ENCODE measurements at places on chromosomes 6 and 20.
A peak's percentile ranks its signal among the peaks of the same experiment; 100 is the strongest.

DNA sequence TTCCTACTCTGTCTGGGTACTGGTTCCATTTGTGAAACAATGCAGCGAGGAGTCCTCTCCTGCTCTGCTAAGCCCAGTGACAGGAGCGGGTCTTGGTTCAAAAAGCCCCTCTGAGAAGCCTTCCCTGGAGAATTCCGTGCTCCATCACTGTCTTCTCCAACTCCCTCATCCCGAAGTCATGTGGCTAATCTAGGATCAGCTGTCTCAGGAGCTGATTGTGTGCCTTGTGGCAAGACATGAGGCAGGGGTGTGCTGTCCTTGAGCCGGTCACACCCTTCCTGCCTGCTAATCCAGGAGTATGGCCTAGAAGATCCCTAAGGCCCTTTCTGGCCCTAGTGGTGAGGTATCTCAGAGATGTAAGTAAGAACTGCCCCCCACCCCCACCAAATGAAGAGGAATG lies 72.0 kb downstream of the EFCAB8 start:
- H3K27ac ChIP-seq, result no peak overlapping the region
- no peaks in the 10 kb centered on the region for H3K36me3 ChIP-seq
- DNase-seq, result no peak

DNA sequence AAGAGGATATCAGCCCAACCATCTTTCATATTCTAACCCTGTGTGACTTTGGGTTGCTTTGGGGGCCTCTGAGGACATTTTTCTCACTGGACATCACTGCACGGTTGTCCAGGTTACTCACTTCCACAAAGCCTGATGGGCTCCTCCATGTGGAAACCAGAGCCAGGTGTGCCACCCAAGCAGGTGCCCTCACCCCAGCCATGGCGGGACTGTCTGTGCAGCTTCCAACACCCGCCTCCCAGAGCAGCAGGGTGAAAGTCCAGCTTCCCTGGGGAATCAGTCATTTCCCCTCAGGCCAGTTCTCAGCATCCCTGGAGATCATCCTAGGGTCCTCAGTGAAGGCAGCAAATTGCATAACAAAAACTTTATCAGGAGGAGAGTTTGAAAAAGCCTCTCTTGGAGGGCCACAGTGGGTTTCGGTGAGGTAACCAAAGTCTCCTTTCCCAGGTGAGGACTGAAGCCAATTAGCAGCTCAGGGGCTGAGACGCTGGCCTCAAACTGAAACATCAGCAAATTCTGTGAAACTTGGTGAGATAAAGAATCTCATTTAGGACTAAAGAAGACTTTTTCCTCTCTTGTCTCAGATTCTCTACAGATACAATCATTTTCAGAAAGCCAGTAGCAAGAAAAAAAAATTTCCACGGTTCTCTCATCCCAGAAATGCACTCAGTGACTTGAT lies 289.6 kb upstream of the CDH4 start:
- H3K27ac ChIP-seq, result no peak overlapping the region
- H3K4me3 ChIP-seq, result no peak overlapping the region
- H3K27me3 ChIP-seq, result no peaks in the 10 kb centered on the region

GRCh38 chr20:4750381-4750780 lies 28.7 kb downstream of the PRND start:
- no peaks in the 10 kb centered on the region for H3K4me1 ChIP-seq
- no peak overlapping the region for H3K27ac ChIP-seq
- DNase-seq, result no peak
- no peaks in the 10 kb centered on the region for H3K27me3 ChIP-seq

GRCh38 chr6:45422503-45423110 lies 44.9 kb upstream of the SUPT3H start:
- H3K4me3 ChIP-seq, result peak overlapping the region; percentile 94
- H3K27me3 ChIP-seq, result no peaks in the 10 kb centered on the region
- no peaks in the 10 kb centered on the region for H3K36me3 ChIP-seq
- peak; percentile 69 for DNase-seq

- H3K27me3 ChIP-seq, result no peaks in the 10 kb centered on the region
- no peak for DNase-seq
- no peaks in the 10 kb centered on the region for H3K36me3 ChIP-seq
Observed at GRCh38 chr6:54248319-54248718, 59.9 kb upstream of the TINAG start.

DNA sequence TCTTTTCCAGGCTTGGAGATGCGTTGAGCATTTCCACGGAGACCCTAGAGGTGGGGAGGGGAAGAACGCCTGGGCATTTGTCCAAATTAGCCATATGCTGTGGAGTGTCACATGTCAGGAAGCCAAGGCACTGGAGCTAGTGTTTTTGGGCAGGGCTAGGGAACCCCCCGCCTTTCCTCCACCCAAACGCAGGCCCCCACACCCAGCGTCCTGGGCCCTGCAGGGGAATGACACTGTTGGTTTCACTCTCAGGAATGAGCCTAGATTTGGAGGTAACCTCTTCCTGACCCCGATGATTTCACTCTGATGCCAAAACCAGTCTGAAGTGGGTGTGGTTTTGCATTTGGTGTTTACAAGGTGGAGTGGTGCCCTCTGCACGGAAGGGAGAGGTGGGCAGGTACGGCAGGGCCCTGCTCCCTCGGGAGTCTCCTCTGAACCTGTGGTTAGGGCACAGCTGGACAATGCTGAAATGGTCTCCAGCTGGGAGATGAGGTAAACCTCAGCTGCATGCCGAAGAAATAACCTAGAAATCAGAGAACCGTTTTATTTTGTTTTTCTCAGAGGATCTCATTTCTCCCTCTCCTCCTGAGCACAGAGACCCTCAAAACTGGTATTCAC lies 29.5 kb downstream of the MTHFD1L start:
- H3K4me1 ChIP-seq, result peaks cover 18% of the 10 kb centered on the region
- no peak overlapping the region for H3K4me3 ChIP-seq
- no peaks in the 10 kb centered on the region for H3K27me3 ChIP-seq
- no peaks in the 10 kb centered on the region for H3K36me3 ChIP-seq
- peak overlapping the region; percentile 29 for H3K27ac ChIP-seq
- DNase-seq, result no peak

- no peaks in the 10 kb centered on the region for H3K36me3 ChIP-seq
- H3K27ac ChIP-seq, result no peak overlapping the region
- H3K27me3 ChIP-seq, result peaks cover 9% of the 10 kb centered on the region
- no peak for DNase-seq
- H3K4me1 ChIP-seq, result no peaks in the 10 kb centered on the region
Observed at GRCh38 chr6:40626886-40627285, 39.7 kb upstream of the LRFN2 start.

GRCh38 chr6:57469072-57469471 lies 151.6 kb downstream of the PRIM2 start:
- no peak for DNase-seq
- H3K4me1 ChIP-seq, result peaks cover 2% of the 10 kb centered on the region
- no peak overlapping the region for H3K27ac ChIP-seq
- no peaks in the 10 kb centered on the region for H3K27me3 ChIP-seq

GRCh38 chr6:83511901-83512681 lies at the start of gene PRSS35:
Gene PRSS35, plus strand, starts transcription at chr6:83512534. Its CDS starts 10,908 bp downstream, at chr6:83523442.
- H3K4me1 ChIP-seq, result peaks cover 11% of the 10 kb centered on the region
- peaks cover 71% of the 10 kb centered on the region for H3K27me3 ChIP-seq
- no peak within 1 kb of the TSS for H3K27ac ChIP-seq
- no peaks in the 10 kb centered on the region for H3K36me3 ChIP-seq

GRCh38 chr20:6053776-6054688 lies at the start of gene LRRN4:
Gene LRRN4, minus strand, starts transcription at chr20:6054060. Its CDS starts 1,261 bp downstream, at chr20:6052799.
- peaks cover 13% of the 10 kb centered on the region for H3K27me3 ChIP-seq
- peaks cover 17% of the 10 kb centered on the region for H3K4me1 ChIP-seq
- H3K4me3 ChIP-seq, result no peak within 1 kb of the TSS
- no peak within 1 kb of the TSS for H3K27ac ChIP-seq

GRCh38 chr6:465531-466348 lies 74.2 kb downstream of the IRF4 start:
- DNase-seq, result no peak
- H3K36me3 ChIP-seq, result no peaks in the 10 kb centered on the region
- peaks cover 15% of the 10 kb centered on the region for H3K27me3 ChIP-seq
- no peak overlapping the region for H3K27ac ChIP-seq
- H3K4me1 ChIP-seq, result no peaks in the 10 kb centered on the region

- peaks cover 25% of the 10 kb centered on the region for H3K27me3 ChIP-seq
- no peak overlapping the region for H3K4me3 ChIP-seq
- H3K36me3 ChIP-seq, result no peaks in the 10 kb centered on the region
- no peaks in the 10 kb centered on the region for H3K4me1 ChIP-seq
Observed at GRCh38 chr20:62578294-62578897, 63.9 kb upstream of the SLCO4A1 start.

- no peak for DNase-seq
- H3K4me3 ChIP-seq, result no peak overlapping the region
- no peaks in the 10 kb centered on the region for H3K4me1 ChIP-seq
- H3K36me3 ChIP-seq, result no peaks in the 10 kb centered on the region
- no peak overlapping the region for H3K27ac ChIP-seq
Observed at GRCh38 chr6:123016431-123017103, 20.5 kb downstream of the CLVS2 start.

GRCh38 chr6:3699231-3699630 lies 52.3 kb downstream of the PXDC1 start:
- H3K27ac ChIP-seq, result no peak overlapping the region
- H3K27me3 ChIP-seq, result peaks cover 2% of the 10 kb centered on the region
- H3K36me3 ChIP-seq, result no peaks in the 10 kb centered on the region
- no peak for DNase-seq
- H3K4me3 ChIP-seq, result no peak overlapping the region

DNA sequence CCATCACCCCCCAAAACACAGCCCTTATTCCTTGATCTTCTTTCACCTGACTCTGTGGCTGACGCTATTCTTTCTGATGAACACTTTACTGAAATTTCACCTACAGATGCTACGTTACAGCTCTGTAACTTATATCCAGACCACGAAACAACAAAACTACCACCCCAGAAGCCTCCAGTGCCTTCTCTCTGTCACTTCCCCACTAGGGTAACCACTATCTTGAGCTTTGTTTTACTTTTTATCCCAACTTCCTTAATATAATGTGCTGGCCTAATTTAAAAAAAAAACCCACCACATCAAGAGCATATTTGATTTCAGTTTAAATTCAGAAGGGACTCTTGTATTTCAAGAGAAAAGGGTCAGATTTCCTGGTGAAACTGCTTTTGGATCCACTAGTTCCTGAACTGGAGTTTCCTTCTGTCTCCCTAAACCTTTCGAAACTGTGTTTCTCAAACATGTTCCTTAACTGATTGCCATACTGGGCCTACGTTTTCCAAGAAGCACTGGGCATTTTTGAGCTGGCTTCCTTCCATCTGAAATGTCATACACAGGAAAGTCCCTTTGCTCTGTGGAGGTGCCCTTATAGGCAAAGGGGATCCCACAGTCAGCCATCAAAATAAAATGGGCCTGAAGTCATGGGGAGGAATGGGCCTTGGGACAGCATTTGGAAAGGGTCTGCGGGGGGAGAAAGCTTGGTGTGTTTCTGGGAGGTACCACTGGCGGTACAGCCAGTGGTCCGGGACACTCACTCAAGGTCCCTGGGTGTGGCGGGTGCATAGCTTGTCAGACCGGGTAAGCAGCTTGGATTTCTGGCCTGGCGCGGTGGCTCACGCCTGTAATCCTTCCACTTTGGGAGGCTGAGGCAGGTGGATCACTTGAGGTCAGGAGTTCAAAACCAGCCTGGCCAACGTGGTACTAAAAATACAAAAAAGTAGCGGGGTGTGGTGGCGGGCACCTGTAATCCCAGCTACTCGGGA lies 25.8 kb upstream of the RTF2 start:
- no peak for DNase-seq
- peak overlapping the region; percentile 29 for H3K4me3 ChIP-seq
- H3K27ac ChIP-seq, result peak overlapping the region; percentile 90
- H3K36me3 ChIP-seq, result no peaks in the 10 kb centered on the region
- no peaks in the 10 kb centered on the region for H3K27me3 ChIP-seq
- H3K4me1 ChIP-seq, result peaks cover 59% of the 10 kb centered on the region

DNA sequence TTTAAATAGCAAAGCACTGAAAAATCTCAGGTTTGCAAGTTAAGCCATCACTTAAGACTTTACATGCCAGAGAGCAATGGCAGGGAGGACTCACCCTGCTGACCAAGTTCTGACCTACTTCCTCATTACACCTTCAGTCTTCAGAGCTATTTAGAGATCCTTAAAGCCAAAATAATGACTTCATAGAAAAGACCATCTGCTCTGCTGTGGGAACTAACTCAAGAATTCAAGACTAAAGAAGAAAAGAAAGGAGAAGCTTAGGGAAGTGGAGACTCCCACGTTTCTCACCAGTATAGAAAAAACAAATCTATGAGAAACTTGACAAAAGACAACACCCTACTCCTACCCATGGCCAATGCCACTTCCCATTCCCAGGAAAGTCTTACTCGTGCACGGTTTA lies 28.6 kb downstream of the XPO5 start:
- peak overlapping the region; percentile 13 for H3K27ac ChIP-seq
- no peak overlapping the region for H3K4me3 ChIP-seq
- no peak for DNase-seq
- H3K27me3 ChIP-seq, result no peaks in the 10 kb centered on the region
